ENCODE measurements at places on chromosomes 1 and 21.

GRCh38 chr1:175209493-175209921 lies 16.9 kb upstream of the KIAA0040 start:
- peak overlapping the region; percentile 72 for H3K4me3 ChIP-seq
- peak overlapping the region; percentile 67 for H3K27ac ChIP-seq
- H3K36me3 ChIP-seq = no peaks in the 10 kb centered on the region
- H3K4me1 ChIP-seq = peaks cover 40% of the 10 kb centered on the region

GRCh38 chr1:119794876-119795240 lies 16.4 kb downstream of the REG4 start:
- H3K27me3 ChIP-seq = peaks cover 2% of the 10 kb centered on the region
- no peaks in the 10 kb centered on the region for H3K4me1 ChIP-seq
- no peak overlapping the region for H3K4me3 ChIP-seq
- no peaks in the 10 kb centered on the region for H3K36me3 ChIP-seq

DNA sequence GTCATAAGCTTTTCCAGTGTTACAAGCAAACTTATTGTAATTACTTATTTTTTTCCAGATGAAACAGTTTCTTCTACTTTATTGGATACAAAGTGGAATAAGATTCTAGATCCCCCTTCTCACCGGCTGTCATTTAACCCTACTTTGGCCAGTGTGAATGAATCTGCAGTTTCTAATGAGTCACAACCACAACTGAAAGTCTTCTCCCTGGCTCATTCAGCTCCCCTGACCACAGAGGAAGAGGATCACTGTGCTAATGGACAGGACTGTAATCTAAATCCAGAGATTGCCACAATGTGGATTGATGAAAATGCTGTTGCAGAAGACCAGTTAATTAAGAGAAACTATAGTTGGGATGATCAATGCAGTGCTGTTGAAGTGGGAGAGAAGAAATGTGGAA lies 95.5 kb downstream of the ZFYVE9 start:
- no peak overlapping the region for H3K27ac ChIP-seq
- DNase-seq = no peak
- no peak overlapping the region for H3K4me3 ChIP-seq
- H3K36me3 ChIP-seq = no peaks in the 10 kb centered on the region
- no peaks in the 10 kb centered on the region for H3K4me1 ChIP-seq
- peaks cover 6% of the 10 kb centered on the region for H3K27me3 ChIP-seq

- H3K27ac ChIP-seq = no peak overlapping the region
- peaks cover 6% of the 10 kb centered on the region for H3K4me1 ChIP-seq
- no peaks in the 10 kb centered on the region for H3K36me3 ChIP-seq
- H3K4me3 ChIP-seq = no peak overlapping the region
- no peaks in the 10 kb centered on the region for H3K27me3 ChIP-seq
These were observed 4.3 kb upstream of the SLC30A1 start for GRCh38 chr1:211583011-211583992.

DNA sequence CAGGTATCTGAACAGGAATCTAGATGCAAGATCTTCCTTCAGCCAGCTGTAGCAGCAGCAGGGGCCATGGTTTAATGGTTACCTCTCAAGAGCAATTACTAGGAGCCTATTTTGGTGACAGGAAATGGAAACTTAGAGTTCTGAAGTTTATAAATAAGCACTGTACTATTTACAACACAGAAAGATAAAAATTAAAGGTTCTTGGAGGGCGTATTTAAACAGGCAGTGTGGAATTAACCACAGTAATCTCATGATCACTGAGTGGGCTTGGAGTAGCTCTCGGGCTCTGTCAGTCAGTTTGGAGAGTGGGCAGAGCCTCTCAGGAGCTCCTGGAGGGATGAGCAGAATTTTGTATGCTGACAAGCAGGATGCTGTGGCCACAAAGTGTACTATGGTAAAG lies 10.2 kb upstream of the FCRL5 start:
- H3K4me1 ChIP-seq = no peaks in the 10 kb centered on the region
- no peak for DNase-seq
- no peak overlapping the region for H3K4me3 ChIP-seq
- H3K27me3 ChIP-seq = peaks cover 4% of the 10 kb centered on the region

DNA sequence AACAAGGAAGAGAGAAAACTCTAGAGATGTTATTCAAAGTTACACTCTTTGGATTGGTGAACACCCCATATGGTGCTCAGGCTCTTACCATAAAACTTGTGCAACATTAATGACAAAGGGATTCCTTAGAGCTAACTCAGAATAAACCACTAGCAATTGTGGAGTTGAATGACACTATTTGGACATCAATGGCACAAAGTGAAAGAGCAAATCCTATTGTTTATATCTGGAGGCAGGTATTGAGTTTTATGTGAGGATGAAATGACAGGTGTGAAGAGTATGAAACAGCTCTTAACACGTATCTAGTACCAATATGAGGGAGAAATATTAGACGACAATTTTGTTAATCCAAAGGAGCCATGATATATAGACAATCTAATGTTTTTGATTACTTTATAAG lies 584.9 kb upstream of the PBX1 start:
- no peak overlapping the region for H3K4me3 ChIP-seq
- H3K27me3 ChIP-seq = no peaks in the 10 kb centered on the region
- H3K36me3 ChIP-seq = no peaks in the 10 kb centered on the region
- H3K4me1 ChIP-seq = no peaks in the 10 kb centered on the region

Measured in CD4-positive, CD25-positive, alpha-beta regulatory T cell (primary cell).